Adrenal gland (tissue), 19 donors: ENCODE measurements at places on chromosomes 2 and 18. TPM values are rescaled to one million over a fixed set of nuclear protein-coding genes. Genes with fewer than 3 reads are reported as not detected.

COL4A3 gene
- total RNA-seq = 51.0 TPM

FIGN gene
- 1.1 TPM for total RNA-seq

CDCA7 gene
- total RNA-seq = not detected

CD8B2 gene
- total RNA-seq = not detected

DNA sequence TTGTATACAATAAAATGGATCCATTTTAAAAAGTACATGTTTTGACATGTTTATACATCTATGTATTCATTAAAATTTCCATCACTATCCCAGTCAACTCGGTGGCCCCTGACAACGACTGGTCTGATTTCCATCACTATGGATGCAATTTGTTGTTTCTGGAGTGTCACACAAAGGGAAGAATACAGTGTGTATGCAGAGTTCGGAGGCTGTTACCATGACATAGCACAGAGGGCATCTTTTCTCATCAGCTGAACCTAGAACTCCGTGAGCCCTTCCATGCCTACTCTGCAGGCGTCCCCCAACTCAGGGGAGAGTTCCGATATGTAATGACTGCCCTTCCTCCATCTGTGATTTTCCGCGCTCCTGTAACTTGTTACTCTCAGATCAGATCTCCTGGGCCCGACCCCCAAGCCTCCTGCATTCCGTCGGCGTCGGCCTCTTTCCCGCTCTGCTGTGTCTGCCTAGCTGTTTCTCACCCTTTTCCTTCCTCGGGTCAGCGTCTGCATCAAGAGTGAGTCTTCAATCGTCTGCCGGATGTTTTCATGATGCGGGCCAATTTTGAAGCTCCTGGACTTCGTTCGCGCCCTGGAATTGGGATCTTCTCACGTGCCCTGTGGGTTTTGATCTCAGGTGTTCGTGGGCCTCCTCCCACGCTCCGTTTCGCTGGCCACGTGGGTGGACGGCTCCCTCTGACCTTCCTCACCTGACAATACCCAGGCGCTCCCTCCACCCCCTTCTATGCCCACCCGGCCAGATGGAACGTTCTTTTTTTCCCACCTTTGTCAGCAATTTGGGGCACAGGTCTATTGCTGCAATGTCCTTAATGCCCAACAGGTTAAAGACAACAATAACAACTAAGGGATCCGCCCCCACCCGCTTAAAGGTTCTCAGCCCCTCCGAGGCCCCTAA is 161.0 kb downstream of the TWIST2 start:
- no peak for DNase-seq
- H3K4me3 ChIP-seq = no peak overlapping the region
- no peaks in the 10 kb centered on the region for H3K36me3 ChIP-seq
- H3K27me3 ChIP-seq = no peaks in the 10 kb centered on the region

- no peaks in the 10 kb centered on the region for H3K4me1 ChIP-seq
- no peak overlapping the region for H3K4me3 ChIP-seq
- H3K27me3 ChIP-seq = no peaks in the 10 kb centered on the region
- no peak overlapping the region for H3K27ac ChIP-seq
Measured at GRCh38 chr2:101630224-101630949, 67.1 kb upstream of the MAP4K4 start.

DNA sequence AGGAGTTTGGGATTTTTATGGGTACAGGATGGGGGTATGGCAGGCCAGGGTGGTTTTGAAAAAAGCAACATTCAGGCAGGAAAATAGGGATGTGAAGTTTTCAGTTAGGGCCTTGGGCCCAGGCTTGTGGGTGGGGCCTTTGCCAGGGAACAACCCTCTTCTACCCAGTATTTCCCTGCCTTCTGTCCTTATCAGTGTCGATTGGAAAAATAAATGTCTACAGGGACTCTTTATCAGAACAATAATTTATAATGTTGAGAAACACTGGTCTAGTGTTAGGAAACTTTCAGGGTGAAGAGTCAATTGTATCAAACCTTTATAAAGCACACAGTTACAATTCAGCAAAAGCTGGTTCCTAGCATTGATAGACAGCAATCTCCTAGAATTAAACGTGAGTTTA is 214.1 kb upstream of the NABP1 start:
- peaks cover 16% of the 10 kb centered on the region for H3K4me1 ChIP-seq
- no peak overlapping the region for H3K4me3 ChIP-seq
- H3K27me3 ChIP-seq = no peaks in the 10 kb centered on the region
- DNase-seq = peak; percentile 45
- H3K36me3 ChIP-seq = no peaks in the 10 kb centered on the region

GRCh38 chr18:10852385-10853303 is 296.7 kb downstream of the PIEZO2 start:
- H3K36me3 ChIP-seq = no peaks in the 10 kb centered on the region
- no peak overlapping the region for H3K27ac ChIP-seq

DNA sequence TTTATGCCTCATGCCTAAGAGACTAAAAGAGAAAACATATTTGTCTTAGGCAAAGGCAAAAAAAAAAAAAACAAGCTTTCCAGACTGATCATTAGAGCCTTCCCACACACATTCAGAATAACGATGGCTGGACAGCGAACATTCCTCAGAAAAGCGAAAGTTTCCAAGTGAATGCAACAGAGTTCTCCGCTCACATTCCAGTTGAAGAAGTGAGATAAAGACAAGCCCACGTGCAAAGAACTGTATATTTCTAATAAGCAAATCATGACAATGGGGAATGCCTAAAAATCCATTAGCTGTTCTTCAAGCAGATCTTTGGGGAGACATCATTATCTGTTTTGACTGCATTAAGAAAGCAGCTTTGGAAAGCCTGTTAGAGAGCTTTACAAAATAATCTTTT is 347.9 kb downstream of the METTL4 start:
- peaks cover 5% of the 10 kb centered on the region for H3K27me3 ChIP-seq
- H3K27ac ChIP-seq = no peak overlapping the region
- no peaks in the 10 kb centered on the region for H3K4me1 ChIP-seq
- H3K4me3 ChIP-seq = no peak overlapping the region
- H3K36me3 ChIP-seq = no peaks in the 10 kb centered on the region
